ENCODE measurements at places on chromosomes 7 and 10.

DNA sequence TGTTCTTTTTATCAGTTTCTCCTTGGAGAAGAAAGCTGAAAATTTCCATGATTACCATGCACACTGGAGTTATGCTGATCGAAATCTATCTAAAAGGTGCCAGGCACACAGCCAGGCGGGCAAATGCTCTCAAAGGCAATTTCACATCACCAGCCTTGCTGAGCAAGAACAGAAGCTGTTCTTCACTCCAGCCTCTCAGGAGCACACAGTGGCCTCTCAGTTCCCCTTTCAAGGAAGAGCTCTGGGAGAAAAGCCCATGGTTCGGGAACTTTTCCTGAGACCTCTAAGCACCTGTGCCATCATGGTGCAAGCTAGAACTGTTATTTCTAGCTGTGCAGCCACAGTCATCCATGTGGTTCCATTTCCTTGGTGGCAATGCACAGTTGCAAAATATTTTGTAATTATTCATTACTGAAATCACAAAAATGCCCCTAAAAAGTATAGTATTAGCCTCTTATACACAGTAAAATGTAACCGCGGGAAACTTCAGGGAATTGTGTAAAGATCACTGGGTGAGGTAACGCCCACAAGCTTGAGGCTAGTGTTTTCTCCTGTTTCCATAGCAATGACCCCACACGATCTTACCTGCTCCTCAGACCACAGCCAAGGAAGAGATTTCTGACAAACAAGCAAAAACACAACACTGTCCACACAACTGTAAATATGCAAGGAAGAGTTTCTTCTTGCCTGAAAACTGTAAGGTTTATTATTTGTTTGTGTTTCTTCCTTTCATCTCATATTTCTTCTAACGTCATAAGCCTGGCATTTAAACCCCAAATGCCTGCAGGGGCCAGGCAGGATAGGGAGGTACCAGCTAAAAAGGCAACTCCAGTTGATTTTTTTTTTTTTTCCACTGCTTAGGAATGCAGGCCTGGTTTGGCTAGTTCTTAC, 121.2 kb downstream of the FAM107B start:
- no peak for DNase-seq

- no peak for DNase-seq
These were observed 1.4 kb downstream of the PPP1R17 start for GRCh38 chr7:31688372-31688771.

GRCh38 chr10:15293862-15294842, 76.9 kb downstream of the FAM171A1 start:
- DNase-seq: no peak

- peak; percentile 79 for DNase-seq
These were observed 8.6 kb downstream of the POLD2 start for GRCh38 chr7:44114586-44115310.

DNA sequence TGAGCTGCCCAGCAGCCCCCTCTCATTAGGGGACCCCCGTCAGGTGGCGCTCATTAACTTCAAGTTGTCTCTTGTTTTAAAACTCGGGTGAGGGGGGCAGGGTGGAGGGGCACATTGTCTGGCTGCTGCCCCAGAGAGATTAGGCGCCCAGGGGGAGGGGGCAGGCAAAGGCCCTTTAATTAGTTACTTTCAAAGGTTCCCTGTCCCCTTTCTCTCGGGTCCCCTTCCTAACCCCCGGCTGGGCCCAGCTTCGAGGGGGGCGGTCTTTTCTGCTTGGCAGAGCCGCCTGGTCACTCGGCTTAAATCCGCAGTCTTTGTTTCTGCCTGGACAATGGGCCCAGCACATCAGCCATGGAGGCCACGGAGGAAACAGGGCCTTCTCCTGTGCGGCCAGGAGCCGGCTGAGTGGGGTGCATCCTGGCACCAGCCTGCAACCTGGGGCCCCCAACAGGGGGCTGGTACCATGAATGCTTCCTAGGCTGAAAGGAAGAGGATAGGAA, 38.9 kb upstream of the SLF2 start:
- DNase-seq: no peak

DNA sequence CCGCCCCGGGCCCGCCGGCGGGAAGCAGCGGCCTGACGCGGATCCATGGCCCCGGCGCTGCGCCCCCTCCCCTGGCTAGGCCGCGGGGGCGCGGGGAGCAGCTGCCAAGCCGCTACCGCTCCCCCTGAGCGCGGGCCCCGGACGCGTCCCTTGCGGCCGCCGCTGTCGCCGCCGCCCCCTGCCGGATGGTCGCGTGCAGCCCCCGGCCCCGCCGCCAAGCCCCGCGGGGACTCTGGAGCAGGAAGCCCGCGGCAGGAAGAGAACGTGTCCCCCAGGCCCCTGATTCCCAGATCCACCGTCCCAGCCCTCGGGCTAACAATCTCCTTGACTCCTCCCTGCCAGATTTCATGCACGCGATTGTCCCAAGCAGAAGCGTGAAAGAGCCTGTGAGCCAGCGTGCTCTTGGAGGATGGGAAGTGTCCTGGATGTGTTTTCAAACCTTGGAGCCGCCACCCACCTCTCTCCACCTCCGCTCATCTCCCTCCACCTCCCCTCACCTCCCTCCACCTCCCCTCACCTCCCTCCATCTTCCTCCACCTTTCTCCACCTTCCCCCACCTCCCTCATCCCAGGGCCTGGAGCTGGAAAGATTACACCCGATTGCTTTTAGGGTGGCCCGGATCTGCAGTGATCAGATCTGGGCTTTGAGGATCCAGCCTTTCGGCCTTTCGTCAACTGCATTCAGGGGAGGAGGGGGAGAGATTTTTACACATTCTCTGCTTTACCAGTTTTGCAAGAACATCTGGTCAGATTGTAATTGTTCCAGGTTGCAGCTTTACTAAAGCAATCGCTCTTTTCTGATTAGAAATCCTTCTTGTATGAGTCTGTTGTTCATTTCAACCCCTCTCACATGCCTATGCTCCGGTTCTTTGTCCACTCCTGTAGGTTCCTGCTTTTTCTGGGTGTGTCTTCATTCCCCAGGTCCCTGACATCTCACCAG, 570 bp upstream of the PRTFDC1 start:
- peak; percentile 62 for DNase-seq

DNA sequence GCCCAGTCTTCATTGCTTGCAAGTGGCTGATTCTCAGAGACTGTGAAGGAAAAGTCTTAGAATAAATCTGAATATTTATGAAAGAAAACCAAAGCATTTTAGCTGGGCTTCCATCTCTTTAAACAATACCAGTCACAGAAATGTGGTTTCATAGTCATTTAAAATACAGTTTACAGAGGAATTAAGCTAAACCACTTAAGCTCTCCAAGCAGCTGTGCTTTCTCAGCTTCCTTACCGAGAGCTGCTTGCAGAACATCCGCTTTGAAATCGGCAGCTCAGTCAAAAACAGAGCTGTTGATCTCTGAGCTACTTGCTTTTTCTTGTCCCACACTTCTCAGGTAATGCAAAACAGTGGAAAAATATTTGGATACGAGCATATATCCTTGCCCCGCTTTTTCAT, 134.5 kb downstream of the DYNC1I1 start:
- DNase-seq: no peak

DNA sequence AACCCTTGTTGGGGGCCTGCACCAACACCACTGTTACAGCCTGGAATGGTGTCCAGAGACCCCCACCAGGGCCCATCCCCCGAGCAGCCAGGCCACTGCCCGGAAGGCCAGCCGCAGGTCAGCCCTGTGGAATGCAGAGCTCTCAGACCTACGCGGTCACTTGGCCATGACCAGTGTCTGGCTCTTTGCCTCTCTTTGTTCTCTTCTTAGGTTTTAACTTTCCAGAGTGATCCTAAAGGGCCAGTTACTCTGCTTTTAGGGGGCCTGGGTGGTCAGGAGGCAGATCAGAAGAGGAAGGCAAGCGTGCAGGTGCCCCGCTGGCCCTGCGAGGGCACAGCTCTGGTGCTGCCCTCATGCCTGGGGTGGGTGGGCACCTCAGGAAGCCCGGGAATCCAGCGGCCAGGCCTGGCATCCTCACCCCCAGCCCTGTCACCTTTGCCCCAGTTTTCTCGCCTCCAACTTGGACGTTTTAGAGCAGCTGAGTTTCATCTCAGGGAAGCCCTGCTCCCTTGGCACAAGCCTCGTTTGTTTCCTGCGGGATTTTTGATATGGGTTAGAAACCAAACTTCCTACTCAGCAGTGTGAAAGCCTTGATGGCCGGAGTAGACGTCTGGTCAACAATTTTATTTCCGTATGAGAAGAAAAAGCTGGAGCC, 62.5 kb upstream of the CHST15 start:
- peak; percentile 75 for DNase-seq

DNA sequence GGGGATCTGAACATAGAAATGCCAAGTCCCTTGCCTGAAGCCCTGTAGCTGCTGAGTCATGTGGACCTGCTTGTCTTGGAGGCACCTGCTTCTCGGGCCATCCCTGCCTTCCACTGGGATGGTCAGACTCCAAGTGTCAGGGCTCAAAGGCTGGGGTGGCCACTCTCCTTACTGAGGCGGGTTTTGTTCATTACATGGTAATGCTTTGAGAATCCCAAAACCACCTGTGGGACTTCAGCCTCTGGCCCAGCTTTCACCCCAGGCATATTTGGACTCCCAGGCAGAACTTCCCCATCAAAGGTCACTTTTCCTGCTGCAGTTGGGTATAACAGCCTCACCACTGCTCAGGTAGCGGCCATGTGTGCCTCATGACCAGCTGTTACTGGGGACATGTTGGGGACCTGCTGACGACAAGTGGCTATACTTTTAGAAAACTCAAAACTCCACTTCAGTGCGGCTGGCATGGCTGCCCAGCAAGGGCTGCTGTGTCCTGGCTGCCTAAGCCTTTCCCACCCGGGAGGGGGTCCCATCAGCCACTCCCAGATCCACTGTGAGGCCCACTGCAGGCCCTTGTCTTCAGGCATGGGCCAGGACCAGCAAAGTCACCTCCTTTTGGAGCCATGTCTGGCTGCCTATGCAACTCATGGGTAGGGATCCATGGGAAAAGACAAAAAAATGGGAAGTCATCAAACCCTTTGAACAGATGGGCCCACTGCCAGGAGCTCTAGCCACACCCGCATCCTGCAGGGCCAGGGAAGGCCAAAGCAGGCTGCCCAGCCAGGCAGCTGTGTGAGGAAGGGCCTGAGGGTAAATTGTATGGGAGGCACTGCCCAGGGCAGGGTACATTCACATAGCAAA, 96.7 kb downstream of the ARHGAP22 start:
- no peak for DNase-seq

DNA sequence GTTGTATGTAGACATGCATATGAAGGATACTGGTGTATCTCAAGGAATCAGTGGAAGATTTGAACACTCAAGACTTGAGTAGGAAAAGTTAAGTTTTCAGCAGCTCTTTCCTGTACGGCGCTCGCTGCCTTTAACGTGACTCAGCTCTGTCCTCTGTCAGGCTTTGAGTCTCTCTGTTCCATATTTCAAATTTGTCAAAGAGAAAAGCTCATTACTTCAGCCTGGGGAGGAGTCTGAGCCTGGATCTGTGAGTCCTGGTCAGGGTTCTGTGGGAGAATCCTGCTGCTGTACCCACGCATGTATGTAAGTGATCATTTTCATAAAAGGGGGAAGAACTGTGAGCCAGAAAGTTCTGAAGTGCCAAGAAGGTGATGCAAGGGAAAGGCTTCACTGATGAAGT, 13.8 kb upstream of the MPP7 start:
- DNase-seq: no peak

DNA sequence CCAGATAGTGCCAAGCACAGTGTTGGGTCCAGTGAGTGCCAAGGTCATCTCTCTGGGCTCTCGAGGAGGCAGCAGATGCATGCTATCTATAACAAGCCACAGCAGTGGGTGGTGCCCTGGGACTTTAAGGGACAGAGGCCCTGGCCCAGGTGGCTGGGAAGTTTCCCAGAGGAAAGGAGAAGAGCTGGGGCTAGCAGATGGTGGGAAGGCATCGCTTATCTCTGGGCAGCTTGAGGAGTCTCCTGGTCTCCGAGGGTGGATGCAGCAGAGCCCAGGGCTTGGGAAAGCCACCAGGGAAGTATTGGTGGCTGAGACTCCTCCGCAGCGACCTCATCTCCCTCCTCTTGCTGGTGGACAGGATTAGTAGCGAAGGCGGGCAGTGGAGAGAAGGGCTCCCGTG, 63.4 kb upstream of the LRRC4 start:
- no peak for DNase-seq

- no peak for DNase-seq
These were observed 954.7 kb upstream of the ZNF722 start for GRCh38 chr7:63043657-63044543.

- peak; percentile 52 for DNase-seq
These were observed 78.7 kb upstream of the ARID5B start for GRCh38 chr10:61822781-61823230.

DNA sequence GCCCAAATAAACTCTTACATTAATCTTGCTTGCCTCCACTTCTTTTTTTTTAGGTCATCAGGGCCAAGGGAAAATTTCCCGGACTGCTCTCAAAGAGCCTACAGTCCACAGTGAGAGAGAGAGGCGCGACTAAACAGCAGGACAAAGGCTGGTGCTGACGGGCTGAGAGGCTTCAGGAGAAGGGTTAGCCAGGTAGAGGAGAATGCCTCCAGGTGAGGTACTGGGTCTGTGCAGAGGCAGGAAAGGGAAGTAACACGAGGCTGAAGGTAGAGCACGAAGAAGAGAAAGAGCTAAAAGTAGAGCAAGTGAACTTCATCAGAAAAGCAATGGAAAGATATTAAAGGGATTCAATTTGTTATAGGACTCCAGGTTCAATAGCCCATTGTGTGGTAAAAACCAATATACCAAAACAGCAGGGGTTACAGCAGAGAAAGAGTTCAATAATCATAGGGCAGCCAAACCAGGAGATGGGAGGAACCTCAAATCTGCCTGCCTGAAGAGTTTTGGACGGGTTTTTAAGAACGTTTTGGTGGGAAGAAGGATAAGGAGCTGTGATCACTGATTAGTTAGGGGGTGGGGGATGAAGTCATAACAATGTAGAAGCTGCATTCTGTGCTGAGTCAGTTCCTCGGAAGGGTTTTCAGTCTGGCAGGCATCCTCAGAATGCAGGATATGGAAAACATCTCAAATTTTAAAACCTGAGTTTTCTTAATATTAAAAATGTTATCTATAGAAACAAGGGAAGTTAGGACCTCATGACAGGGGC, 171.5 kb downstream of the AKR1D1 start:
- DNase-seq: no peak

DNA sequence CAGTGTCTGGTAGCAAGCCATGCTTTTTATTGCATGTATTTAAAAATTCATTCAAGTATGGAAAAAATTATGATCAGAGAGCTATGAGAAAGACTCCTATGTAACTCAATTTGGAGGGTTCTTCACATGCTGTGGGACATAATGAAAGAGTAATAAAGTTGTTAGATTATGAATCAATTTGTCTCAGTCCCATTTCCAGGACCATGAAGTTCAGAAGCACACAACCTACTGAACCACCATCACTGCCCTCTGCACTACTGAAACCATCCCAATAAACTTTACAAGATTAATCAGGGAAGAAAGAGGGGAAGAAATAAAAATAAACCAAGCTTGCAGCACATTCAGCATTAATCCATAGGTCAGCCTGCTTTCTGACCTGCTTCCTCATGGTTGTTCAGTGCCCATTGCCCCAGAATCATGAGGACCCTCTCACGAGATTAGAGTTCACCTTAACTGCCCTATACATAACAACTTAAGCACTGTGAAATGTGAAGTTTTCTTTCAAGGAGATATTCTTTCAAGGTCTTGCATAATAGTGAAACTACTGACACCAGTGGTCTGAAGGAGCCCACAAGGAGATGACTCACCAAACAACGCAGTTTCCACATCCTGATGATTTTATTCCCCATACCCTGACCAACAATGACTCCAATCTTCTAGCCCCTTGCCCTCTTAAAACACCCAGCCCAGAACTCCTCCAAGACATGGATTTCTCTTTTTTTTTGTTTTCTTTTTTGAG, 171.5 kb upstream of the ADCY1 start:
- DNase-seq: no peak

GRCh38 chr7:54678763-54679489, 80.1 kb downstream of the SEC61G start:
- no peak for DNase-seq

Data from muscle of back (tissue), 13 donors.